Iris pigment epithelial cell (primary cell): ENCODE measurements at places on chromosomes 11 and 22.

DNA sequence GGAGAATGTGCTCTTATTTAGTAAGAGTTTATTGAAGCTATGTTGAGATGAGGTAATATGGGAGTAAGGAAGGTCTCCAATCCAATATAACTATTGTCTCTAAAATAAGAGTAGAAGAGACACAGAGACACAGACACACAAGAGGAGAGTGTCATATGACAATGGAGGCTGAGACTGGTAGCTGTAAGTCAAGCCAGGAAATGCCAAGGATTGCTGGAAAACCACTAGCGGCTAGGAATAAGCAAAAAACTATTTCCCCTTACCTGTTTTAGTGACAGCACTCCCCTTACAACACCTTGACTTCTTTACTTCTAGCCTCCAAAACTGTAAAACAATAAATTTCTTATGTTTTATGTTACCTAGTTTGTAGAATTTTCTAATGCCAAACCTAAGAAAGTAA is 1652.8 kb downstream of the LRRC4C start:
- DNase-seq, result no peak

DNA sequence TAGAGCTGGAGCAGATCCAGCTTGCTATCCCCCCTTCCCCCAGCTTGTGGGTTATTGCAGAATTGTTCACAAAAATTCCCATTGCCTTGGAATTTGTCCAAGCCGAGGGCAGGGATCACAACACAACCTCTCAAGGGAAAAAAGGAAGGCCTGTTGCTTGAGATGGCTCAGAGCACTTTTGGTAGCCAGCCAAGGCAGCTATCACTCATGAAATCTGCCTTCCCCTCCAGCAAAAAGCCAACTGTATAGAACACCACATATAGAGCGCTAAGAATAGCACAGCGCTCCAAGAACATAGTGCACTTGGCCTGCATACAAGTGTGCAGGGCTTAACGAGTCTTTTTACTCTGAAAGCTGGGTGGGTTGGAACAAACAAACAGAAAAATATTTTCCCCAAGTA is 46.2 kb downstream of the FAM83F start:
- peak; percentile 48 for DNase-seq

- no peak for DNase-seq
Observed at GRCh38 chr22:27097933-27098332, 440.5 kb downstream of the MIAT start.

- peak; percentile 99 for DNase-seq
Observed at GRCh38 chr11:111694851-111695250, 71.3 kb downstream of the PPP2R1B start.

DNA sequence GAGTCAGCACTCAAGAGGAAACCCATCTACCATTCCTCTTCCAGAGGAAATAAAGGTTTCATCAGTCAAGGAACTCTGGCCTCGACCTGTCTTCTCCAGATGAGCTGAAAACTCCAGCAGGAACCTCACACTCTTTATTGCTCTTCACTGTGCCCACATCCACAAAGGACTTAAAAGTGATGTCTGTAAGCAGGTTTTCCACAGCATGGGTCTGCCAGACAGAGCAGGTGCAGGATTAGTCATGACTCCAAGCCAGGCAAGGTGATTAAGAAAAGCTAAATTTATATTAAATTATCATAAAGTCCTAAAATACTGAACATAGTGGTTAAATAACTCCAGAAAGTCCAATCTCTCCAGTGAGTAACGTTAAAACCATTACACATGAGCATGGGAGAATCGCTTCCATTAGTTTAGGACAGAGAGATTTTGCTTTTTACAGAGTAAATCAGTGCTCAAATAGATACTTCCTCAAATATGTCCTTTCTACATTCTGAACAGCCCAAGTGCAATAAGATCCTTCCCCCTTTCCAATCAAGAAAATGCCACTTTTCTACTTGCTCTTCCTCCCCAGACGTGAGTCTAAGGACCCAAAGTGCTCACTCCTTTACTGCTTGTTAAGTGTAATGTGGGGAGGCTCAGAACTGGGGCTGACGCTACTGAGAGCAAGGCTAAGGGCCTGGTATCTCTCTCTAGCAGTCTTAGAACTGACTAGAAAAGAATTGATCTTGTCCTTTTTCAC is 10.7 kb upstream of the CKAP5 start:
- DNase-seq, result no peak

DNA sequence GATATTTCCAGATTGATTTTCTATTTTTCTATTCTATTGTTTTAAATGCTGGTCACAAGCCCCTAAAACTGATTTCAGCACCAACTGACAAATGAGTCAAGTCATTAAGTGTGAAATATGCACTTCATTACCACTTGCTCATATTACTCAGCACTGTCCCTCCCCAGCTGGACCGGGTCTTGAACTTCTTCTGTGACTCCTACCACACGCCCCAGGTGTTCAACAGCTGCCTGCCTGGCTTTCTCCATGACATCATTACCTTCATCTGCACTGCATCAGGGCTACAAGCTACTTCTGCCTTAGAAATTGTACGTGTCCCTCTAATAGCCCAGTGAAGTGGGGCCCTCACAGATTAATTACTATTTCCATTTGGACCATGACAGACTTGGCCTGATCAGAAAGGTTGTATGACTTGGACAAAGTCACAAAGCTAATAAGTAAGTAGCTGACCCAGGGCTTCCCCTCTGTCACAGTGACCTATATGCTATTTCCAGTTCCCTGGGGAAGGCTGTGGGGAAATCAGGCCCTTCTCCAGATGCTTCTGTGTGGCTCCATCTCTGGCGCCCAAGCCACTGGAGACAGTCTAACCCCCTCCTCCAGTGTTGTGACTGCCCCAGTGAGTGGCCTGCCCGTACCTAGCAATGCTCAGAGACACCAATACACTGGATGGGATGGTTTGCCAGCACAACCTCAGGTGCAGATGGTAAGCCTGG is 18.1 kb downstream of the TBC1D10A start:
- peak; percentile 43 for DNase-seq

DNA sequence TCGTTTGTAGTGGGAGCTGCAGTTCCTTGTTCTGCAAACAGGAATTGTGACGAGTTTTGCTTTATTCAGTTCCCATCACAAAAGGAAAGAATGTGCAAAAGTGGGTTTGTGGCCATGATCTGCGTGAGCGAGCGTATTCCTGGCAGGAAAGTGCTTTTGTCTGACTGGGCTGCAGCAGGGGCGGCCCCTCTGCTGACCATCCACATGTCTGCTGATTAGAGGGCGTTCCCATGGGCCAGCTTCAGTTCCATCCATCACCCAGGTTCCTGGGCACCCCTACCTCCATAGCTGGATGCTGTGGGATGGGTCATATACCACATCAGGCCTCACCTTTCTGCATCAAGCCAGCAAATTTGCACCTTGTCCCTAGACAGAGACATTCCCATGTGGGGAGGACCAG is 28.9 kb upstream of the GAL start:
- no peak for DNase-seq

- peak; percentile 20 for DNase-seq
Observed at GRCh38 chr11:86288776-86289507, 13.1 kb upstream of the HIKESHI start.

DNA sequence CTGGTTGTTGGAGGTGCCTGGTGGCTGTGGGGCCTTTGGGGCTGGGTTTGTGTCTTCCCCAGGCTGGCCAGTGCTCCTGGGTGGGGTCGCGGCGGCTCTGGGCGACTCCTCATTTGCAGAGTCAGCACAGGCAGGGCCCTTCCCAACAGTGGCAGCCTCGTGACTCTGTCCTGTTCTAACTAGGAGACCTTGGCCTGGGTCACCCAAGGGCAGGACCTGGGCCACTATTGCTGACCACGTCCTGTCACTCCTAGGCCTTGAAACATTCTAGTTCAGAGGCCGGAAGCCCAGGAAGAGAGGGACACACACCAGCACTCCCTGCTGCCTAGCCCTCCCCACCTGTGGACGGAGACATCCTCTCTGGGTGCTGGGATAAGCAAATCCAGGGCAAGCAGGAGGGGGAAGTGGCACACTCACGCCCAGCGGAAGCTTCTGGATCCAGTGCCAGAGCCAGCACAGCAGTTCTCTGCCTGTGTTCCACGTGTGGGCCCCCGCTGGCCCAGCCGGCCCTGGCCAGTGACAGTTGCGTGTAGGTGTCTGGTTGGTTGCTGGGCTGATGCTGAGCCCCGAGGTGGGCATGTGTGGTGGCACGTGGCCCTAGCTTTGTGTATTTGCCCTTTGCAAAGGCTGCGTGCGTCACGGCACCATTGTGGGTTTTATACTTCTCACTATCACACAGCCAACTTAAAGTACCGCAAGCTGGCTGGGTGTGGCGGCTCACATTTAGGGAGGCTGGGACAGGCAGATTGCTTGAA is 4.3 kb upstream of the CHID1 start:
- no peak for DNase-seq

DNA sequence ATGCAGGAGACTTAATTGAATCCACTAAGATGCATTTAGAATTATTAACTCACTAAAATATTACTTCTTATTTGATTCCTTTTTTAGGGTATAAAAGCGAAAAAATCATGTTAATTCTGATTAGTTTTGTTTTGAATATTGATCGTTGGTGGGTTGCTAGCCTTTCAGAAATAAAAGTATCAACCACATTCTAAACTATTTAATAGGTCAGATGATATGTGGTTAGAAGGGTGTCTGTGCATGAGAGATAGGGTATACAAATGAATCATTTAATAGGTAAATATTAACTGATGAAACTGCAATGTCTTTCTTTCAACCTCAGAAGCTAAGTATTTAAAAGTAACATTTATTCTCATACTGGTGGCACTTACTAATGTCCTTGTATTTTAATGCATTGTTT is 515.1 kb downstream of the CNTN5 start:
- DNase-seq, result no peak

DNA sequence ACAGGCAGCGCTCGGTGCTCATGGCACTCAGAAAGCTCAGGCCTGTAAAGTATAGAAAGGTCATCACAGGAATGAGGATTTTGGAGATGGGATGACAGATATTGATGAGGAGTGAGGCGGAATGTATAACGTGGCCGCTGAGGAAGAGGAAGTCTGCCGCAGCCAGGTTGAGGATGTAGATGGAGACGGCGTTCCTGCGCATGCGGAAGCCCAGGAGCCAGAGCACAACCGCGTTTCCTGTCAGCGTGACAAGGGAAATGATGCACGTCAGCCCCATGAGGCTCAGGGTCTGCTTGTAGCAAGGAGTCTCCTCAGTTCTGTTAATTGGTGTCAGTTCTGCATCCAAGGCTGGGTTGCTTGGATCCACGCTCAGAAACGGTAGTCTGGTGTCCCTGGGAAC is 33.1 kb upstream of the MRGPRX1 start:
- DNase-seq, result no peak

DNA sequence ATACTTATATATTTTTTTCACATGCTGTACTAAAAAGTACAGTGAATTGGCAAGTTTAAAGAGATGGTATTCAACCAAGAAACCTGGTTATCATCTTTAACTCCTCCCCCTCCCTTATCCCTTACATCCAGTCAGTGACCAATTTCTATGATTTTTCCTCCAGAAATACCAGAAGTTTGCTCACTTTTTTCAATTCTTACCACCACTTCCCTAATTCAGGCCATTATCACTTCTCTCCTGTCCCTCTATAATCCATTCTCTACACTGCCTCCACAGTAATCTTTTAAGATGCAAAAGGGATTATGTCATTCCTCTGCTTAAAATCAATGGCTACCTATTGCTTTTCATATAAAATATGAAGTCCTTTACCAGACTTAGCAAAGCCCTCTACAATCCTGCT is 62.8 kb downstream of the CEP57 start:
- no peak for DNase-seq

- DNase-seq, result no peak
Observed at GRCh38 chr11:120815319-120816100, 208.4 kb upstream of the TBCEL start.

GRCh38 chr11:22617868-22618267 is 7.8 kb downstream of the FANCF start:
- DNase-seq, result no peak

GRCh38 chr11:60831501-60832079 is 10.3 kb upstream of the CCDC86 start:
- peak; percentile 47 for DNase-seq
